Foreskin keratinocyte (primary cell): ENCODE measurements at places on chromosomes 3 and 15.

GRCh38 chr3:51681453-51681852, 10.4 kb downstream of the TEX264 start:
- peak; percentile 60 for DNase-seq

DNA sequence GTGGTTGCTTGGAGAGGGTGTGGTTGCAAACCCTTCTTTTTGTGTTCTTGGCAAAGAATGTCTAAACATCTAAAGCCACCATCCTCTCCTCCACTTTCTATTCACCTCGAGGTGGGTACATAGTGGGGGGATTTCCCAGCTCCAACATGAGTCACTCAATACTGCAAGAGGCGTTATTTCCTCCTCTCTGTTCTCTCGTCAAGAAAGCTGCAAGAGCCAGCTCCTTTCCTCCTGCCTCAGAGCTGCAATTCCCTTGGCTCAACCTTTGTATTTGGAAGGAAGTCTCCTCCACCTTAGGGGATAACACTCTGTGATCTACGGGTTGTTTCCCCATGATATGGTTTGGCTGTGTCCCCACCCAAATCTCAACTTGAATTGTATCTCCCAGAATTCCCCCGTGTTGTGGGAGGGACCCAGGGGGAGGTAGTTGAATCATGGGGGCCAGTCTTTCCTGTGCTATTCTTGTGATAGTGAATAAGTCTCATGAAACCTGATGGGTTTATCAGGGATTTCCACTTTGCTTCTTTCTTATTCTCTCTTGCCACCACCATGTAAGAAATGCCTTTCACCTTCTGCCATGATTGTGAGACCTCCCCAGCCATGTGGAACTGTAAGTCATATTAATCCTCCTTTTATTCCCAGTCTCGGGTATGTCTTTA, 138.4 kb downstream of the PLCL2 start:
- DNase-seq, result no peak

GRCh38 chr3:158453865-158454264, 117.1 kb upstream of the MLF1 start:
- DNase-seq, result no peak

DNA sequence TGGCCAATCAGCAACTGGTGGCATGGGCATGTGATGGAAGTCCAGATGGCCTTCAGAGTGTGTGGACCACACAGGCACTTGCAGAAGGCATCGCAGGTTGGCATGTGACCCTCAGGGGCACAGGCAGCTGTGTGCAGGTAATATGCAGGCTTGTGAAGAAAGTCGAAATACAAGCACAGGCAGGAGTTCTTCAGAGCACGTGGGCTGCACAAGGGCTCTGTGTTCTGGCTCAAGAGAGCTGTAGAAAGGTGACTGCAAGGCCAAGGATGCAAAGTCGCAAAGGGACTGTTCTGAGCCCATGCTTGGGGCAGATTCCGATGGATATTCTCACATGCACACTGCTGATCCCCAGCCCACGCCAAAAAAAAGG, 8.3 kb downstream of the LRRC2 start:
- no peak for DNase-seq

DNA sequence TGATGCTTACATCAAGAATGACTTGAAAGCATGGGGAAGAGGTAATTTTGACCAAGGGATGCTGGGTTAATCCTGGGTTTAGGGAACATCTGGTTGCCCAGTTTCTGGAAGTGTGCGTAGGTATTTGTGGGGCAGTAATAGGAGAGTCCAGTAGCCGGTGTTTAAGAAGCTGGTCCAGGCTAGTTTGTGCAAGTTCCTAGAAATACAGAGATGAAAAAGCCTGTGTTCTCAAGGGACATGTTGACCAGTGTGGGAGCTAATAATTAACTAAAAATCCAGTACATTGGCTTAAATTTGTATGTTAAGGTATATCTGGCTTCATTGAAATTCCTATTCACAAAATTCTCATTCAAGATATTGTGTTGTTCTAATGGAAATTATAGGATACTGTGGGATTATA, 51.2 kb downstream of the UBE2E2 start:
- no peak for DNase-seq

DNA sequence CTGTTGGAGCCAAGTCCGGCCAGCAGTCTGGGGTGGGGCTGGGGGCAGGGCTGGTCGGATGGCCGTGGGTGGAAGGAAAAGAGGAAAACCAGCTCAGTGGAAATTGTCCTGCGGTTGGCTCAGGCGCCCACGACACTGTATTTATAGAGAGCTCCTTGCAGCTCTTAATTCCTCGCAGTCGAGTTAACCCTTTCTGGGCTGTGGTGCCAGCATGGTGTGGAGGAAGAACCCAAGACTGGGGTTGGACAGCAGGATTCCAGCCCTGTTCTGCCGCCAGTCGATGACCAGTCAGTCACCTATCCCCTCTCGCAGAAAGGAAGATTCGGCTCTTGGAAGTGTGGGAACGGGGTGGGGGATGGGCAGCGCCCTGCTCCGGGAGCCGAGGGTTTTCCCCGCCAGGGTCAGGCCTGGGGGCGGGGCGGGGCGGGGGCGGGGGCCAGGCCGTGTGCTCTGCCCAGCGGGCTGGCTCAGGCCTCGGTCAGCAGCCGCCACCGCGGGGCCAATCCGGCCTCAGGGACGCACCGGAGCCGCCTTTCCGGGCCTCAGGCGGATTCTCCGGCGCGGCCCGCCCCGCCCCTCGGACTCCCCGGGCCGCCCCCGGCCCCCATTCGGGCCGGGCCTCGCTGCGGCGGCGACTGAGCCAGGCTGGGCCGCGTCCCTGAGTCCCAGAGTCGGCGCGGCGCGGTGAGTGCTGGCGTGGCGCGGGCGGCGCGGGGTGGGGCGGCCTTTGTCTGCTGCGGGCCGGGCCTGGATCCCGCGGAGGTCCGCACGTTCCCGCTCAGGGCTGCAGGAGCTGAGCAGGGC, at the start of gene CD276:
CD276 (plus strand) TSS at position 607 of the 804 bp plus-strand sequence. CDS start 15,257 bp downstream, outside the sequence.
- no peak for DNase-seq

DNA sequence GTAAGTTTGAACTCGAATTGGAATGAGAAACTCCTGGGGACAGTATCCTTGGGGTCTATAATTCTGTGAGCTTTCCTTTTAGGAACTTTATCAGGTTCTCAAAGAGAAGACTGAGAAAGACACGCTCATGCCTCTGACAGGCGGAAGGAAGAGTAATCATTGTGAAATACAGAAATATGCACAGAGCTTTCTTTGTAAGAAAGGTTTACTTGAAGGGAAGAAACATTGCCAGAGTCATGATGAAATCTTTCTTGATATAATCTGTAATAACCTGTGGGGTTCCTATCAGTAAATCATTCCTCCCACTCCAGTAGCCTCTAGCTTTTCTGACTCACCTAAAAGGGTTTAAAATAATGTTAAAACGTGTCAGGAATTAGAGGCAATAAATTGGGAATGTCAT, 83.6 kb upstream of the CCDC39 start:
- DNase-seq, result peak; percentile 63

DNA sequence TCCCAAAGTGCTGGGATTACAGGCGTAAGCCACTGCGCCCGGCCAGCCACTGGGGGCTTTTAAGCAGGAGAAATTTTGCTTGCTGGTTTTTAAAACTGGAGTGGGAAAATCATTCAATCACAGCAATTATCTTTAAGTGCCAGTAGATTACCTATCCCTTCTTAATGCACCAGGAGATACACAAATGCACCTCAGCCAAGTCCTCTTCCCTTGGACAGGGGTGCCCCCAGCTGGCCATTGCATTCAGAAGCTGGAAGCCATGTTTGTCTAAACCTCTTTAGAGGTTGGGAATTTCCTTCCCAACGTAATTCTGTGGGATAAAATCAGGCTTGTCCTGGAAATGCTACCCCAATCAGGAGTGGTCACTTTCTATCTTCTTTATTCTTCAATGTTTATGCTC, 26.6 kb downstream of the MIX23 start:
- peak; percentile 46 for DNase-seq

DNA sequence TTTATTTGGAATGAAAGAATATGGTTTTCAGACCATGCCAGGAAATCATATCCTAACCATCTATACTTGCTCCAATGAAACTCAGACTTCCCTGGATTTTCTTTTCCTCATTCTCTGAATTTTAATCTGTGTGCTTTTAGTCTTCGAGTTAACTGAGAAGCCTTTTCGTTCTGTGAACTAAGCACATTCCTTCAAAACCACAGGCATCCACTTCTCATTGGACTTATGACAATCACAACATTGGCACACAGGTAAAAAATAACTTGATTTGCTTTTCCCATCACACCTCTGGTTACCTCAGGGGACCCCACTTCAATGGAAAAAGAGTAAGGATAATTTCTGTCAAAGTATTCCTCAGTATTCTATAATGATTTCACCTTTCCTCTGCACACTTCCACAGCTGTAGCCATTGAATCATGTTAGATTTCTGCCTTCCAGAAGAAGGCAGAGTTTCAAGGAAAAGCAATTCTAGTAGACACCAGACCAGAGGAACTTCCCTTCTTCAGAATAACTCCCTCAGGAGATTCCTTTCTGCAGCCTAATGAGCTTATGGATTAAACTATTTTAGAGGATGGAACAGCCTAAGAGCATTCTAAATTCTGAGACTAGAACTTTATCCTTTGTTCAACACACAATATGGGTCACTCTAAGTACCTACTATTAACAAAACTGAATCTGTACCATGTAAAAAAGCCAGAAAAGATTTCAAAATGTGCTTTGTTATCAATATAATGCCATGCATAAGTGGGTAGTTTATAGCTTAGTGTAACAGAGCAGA, 15.9 kb downstream of the COMMD2 start:
- DNase-seq, result peak; percentile 76

DNA sequence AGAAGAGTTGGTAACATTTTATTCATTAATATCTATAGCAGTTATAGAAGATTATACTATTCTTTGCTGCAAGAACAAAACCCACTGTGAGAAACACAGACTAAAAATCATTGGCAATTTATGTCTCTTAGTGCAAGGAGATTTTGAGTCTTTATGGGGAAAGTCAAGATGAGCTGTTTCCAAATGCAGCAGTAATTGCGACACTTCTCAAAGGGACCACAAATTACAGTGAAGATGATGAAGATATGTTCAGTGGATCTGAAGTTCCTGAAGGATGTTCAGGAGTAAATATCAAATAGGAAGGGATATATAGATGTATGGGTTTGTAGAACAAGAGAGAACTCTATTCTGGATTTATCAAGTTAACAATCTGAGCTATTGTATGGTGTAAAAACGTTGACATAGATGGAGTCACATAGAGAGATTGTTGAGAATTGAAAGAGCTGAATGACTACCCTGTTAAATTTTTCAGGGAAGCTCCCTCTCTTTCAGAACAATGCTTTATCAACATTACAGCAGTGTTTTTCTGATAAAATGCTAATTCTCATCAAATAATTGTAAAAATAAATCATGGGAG, 71.8 kb downstream of the DTWD1 start:
- DNase-seq, result no peak

DNA sequence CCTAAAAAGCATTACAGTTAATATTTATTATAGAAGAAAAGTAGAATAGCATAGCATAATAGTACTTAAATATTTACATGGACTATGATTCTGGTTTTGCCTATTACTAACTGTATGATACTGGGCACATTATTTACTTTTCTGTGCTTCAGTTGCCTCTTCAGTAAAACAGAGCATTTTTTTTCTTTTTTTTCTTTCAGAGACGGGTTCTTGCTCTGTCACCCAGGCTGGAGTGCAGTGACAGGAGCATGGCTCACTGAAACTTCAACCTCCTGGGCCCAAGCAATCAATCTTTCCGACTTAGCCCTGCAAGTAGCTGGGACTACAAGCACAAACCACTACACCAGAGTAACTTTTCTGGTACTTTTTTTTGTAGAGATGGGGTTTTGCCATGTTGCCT, 47.0 kb downstream of the GYG1 start:
- DNase-seq, result no peak

DNA sequence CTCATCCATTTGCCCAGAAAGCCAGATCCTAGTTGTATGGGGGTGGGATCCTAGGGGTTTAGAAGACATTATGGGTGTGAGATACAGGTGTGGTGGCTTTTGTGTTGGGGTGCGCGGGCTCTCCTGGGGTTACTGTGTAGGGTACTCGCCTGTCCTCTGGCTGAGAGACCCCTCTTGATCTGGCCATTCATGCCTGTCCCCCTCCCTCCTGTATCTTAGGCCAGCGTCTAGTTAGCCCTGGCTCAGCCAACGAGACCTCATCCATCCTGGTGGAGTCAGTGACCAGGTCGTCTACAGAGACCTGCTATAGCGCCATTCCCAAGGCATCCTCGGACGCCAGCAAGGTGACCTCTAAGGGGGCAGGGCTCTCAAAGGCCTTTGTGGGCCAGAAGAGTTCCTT, 41.4 kb downstream of the DNASE1L3 start:
- DNase-seq, result no peak

GRCh38 chr3:143351895-143352608, 232.5 kb downstream of the CHST2 start:
- no peak for DNase-seq

- peak; percentile 69 for DNase-seq
Observed at GRCh38 chr15:31262901-31263671, 63.5 kb upstream of the KLF13 start.

GRCh38 chr15:61038387-61038786, 190.7 kb downstream of the RORA start:
- no peak for DNase-seq

- DNase-seq, result peak; percentile 6
Observed at GRCh38 chr3:35664460-35664919, 25.2 kb downstream of the ARPP21 start.

GRCh38 chr15:89533861-89534544, 37.6 kb upstream of the RHCG start:
- DNase-seq, result no peak

GRCh38 chr3:186669378-186670084, 3.7 kb downstream of the HRG start:
- DNase-seq, result peak; percentile 85

DNA sequence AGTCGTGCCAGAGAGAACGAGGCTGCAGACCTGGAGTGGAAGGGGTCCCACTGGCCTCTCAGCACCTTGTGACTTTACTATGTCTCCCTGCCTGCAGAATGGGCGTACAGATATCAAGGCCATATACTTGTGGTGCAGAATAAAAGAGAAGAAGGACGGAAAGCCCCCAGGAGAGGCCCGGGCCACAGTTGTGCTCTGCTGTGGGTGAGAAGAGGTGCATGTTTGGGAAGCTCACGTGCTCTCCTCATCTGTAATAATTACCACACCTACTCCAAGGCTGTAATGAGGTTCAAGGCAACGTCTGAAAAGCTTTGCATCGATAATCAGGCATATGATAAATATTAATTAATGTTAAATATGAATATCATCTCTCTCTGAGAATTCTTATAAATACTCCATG, 58.0 kb downstream of the MGLL start:
- DNase-seq, result no peak

GRCh38 chr3:8937064-8938020, 25.9 kb downstream of the RAD18 start:
- DNase-seq, result peak; percentile 62

DNA sequence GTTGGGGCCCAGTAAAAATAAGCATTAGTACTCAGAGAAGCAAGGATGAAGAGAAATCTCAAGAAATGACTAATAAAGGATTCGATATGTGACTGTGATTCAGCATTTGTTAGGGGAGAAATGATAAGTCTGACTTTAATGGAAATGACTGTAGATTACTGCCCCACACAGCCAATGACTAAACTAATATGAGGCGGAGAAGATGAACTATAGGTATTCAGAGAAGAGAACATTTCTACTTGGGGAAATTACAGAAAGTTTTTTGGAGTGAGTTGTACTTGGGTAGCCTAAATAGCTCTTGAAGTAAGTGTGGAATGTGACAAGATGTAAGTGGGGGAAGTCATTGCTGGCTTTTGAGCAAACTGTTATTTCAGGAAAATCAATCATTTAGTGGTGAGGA, 380.0 kb downstream of the PDCD6IP start:
- DNase-seq, result no peak
